ENCODE measurements at places on chromosomes 16 and 17.

DNA sequence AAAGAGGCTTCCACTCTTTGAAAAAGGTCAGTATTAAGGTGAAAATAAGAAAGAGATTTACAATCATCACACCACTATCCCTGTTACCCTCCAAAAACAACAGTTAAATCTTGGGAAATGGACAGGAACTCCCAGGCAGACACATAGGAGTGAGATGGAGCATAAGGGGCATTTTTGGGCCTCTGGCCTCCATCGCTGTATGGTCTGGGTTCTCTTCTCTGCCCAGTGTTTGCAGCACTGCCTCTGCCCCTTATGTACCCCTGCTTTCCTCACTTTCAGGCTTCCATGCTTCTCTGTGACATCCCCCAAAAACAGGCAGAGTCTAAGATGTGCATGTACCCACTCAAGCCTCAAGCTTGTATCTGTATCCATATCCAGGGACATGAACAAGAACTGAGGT is 630 bp upstream of the HOXB2 start:
- DNase-seq: no peak

DNA sequence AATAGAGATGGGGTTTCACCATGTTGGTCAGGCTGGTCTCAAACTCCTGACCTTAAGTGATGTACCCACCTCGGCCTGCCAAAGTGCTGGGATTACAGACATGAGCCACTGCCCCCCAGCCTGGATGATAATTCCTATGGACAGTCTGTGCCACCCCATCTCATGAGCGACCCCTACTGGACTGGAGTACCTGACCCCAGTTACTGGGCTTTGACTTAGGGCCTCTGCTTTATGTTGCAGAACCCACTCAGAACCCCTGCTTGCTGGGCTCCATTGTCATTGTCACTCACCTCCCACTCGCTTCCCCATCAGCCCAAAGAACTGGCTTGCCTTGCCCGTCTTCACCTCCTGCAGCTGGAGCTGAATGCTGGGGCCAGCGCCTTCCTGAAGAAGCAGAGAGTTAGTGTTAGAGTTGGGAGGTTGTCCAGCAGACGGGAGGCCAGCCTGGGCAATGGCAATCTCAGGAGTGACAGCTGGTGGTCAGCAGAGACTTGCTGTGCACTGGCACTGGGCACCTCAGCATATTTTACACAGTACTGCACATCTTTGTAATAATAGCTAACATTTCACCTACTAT is 4.0 kb downstream of the TAC4 start:
- no peak for DNase-seq

- DNase-seq: no peak
These were observed 759 bp downstream of the ALKBH5 start for GRCh38 chr17:18184143-18185031.

DNA sequence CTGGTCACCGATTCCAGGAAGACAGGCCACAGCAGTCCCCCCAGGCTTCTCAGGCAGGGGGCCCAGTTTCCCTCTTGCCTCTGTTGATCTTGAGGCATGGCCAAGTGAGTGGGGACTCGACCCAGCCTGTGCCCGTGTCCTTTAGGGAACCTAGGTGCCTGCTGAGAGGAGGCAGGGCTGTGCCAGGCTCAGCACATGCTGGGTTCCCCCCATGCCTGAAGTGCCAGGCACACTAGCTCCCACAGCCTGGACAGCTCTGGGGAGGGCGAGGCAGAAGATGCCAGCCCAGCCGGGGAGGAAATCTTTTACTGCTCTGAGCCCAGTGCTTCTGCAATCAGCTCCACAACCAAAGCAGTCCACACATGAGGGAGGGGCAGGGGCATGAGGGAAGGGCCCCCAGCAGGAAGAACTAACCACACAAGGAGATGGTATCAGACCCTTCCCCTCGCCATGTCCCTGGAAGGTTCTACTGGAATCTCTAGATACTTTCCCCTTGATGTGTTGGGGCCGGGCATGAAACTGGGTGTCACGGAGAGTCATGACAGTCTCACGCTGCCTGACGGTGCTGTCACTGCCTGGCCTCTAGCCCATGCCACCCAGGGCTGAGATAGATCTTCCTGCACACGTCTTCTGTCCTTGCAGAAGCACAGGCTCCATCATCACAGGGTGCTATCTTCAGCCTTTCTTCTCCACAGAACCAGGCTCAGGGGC is 25.5 kb downstream of the MYO18A start:
- no peak for DNase-seq

- no peak for DNase-seq
These were observed 25.1 kb upstream of the TMC7 start for GRCh38 chr16:18958621-18959029.

DNA sequence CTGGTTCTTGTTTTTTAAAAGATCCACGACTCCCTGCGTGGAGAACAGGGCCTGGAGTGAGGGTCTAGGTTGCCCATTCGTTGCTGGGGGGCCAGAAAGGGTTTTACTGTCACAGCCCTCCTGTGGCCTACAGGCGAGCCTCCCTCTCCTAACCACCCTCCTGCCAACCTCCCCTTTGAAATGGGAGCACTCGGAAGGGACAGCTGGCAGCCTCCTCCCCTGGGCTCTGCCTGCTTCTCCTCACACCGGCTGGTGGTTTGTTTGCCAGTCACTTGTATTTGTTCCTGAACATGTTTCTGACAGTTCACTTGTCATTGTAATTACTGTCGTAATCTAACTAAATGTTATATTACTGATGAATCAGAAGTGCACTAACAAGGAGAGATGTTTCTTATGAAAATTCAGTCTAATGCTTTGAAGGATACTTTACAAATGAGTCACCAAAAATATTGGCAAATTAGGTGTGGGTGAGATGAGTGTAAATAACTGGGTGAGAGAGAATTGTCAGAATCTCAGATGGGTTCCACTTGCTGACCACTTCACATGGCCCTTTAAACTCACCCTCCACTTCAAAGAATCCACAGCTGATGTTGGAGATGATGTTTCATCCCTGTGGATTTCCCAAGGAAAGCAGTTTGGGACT is 2.7 kb upstream of the SPPL2C start:
- DNase-seq: no peak

DNA sequence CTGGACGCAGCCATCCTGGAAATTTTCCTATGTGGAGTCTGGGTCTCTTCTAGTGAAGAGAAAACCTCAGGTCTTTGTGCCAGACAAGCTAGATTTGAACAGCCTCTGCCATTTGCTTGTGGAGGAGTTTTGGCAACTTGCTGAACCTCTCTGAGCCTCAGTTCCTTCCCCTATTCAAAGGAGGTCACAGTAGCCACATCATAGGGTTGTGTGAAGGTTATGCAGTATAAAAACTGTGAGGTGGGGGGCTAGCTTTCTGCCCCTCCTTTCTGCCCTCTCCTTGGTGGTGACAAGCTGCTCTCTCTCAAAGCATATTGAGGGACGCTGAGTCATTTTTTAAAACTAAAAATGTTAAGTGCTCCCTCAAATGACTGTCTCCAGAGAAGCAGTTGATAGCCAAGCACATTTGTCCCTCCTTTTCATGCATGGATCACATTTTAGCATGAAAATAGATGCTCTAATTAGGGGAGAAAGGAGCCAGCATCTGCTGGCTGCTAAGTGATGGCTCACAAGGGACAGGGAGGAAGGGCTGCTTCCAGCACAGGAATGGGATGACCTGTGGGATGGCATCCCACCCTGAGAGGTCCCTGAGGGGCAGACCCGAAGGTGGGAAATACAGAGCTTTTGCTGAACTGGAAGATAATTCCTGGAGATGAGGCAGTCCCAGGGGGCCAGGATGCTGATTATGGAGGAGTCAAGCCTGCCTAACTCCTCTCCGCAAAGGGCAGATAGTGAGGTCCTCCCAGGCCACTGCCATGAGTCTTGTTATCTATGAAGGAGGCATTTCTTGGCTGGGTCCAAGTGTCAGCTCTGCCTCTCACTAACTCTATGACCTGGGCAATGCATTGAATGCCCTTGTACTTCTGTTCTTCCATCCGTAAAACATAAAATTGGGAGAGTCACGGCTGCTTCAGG is 218.8 kb downstream of the RAB11FIP4 start:
- DNase-seq: no peak

DNA sequence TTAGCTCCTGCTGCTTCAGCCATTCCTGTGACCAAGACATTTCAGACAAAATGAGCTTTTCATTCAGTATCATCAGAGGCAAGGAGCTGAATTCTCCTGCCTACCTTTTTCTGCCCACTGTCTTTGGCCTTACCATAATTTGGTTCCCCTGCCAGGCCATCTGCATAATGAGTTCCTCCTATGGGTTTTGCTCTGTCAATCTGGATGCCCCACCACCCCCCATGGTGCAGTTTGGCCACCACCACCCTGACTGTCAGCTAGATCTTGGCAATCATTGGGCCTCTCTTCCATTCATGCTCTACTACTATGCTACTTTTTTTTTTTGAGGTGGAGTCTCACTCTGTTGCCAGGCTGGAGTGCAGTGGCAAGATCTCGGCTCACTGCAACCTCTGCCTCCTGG is 169.2 kb upstream of the ZKSCAN2 start:
- no peak for DNase-seq

- no peak for DNase-seq
These were observed 11.1 kb upstream of the CLEC18A start for GRCh38 chr16:69939821-69940585.

DNA sequence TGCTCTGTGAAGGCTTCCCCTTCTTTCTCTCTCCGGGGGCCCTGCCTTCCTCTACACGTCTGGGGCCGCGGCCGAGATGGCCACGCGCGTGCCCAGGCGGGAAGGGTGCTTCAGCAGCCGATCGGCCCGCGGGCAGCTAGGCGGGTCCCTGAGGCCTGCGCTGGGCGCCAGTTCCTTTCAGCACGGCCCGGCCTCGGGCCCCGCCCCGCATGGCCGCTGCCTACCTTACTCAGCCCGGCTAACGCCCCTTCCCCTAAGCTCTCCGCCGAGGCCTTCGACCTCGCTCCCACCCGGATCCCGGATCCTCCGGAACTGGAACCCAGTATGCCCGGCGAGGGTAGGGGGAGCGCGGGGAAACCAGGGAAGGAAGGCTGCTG is 335 bp downstream of the TMEM11 start:
- peak; percentile 8 for DNase-seq

DNA sequence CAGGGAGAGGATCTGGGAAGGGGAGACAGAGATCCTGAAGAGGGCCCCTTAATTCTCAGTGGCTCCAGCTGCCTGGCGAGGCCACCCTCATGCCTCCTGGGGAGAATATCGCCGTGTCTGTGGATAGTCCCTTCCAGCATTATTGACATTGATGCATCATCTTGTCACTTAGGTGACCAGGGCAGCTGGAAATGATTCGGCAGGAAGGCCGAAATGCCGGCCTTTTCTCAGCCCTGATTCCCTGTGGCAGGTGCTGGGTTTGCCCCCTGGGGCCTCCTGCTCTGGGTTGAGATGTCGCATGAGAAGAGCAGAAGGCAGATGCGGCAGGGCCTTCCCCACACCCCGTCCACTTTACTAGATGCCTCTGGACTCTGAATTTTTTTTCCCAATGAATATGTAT is 89.5 kb downstream of the RAP1GAP2 start:
- DNase-seq: no peak

GRCh38 chr16:57883953-57884654 is 81.8 kb upstream of the KIFC3 start:
- DNase-seq: no peak

DNA sequence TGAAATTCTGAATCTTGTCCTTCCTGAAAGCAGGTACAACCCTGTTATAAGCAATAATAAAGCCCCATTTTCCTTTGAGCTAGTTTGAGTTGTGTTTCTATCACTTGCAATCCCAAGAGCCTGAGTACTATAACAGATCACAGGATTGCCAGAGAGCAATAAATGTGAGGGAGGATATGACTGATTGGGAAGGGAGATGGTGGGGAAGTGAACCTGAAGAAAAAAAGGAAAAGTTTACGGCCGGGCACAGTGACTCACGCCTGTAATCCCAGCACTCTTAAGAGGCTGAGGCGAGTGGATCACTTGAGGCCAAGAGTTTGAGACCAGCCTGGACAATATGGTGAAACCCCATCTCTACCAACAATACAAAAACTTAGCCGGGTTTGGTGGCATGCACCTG is 80.4 kb downstream of the COX10 start:
- DNase-seq: no peak

GRCh38 chr17:7549401-7550055 is 670 bp downstream of the TNFSF12 start:
- DNase-seq: no peak
